ENCODE measurements at places on chromosomes 12 and 14. TPM values are rescaled to one million over a fixed set of nuclear protein-coding genes. Genes with fewer than 3 reads are reported as not detected.

Gene USP44
- 2.1 TPM for total RNA-seq

Gene NEUROD4
- not detected for total RNA-seq

Gene DPPA3
- not detected for total RNA-seq

Gene RERGL
- total RNA-seq = not detected

Gene CD163L1
- 1.3 TPM for total RNA-seq
